ENCODE measurements at places on chromosomes 5 and 9. TPM values are rescaled to one million over a fixed set of nuclear protein-coding genes. Genes with fewer than 3 reads are reported as not detected.
A peak's percentile ranks its signal among the peaks of the same experiment; 100 is the strongest.

SHOC1 gene
- polyA plus RNA-seq: not detected

OBP2A gene
- polyA plus RNA-seq: not detected

PLAA gene
- polyA plus RNA-seq: 9.1 TPM

CHSY3 gene
- 0.71 TPM for polyA plus RNA-seq

- no peak for DNase-seq
These were observed 37.0 kb upstream of the PIK3R1 start for GRCh38 chr5:68178579-68178978.

- no peak for DNase-seq
These were observed 214.9 kb upstream of the DMRT1 start for GRCh38 chr9:626596-626995.

- no peak for DNase-seq
These were observed 76.1 kb downstream of the SHB start for GRCh38 chr9:37992924-37993349.

- DNase-seq: peak; percentile 23
These were observed 56.0 kb upstream of the TPD52L3 start for GRCh38 chr9:6272229-6272598.

- no peak for DNase-seq
These were observed at the start of gene LVRN for GRCh38 chr5:115962239-115962564. Gene LVRN (plus strand): TSS chr5:115962475. CDS start chr5:115962618, 143 bp downstream.

DNA sequence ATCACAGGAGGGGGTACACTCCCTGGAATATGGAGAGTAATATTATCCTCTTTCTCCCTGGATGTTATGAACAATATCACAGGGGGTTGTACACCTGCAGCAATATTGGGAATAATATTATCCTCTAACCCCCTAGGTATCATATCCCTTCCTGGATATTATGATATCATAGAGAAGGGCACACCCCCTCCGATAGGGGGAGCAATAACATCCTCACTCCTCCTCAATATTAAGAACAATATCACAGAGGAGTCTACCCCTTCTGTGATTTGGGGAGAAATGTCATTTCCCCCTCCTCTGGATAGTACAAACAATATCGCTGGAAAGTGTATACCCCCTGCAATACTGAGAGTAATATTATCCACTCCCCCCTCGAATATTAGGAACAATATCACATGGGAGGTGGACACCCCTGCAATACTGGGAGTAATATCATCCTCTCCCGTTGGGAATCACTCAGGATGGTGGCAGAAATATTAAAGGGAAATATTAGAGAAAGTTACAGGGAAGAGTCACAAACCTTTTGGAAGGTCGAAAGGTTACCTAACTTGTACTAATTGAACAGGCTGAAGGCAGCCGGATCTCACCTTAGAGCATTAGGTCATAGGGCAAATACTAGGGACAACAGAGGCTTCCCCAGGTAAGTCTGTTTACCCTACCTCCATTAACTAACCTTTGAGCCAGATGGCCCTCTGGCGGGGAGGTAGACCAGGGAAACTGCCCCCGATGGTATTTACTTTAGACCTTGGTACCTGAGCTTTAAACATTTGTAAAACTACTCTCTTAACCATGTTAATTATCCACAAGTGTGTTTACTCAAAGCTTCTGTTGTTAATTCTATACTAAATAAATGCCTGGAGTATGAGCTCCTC lies 57.5 kb upstream of the FREM1 start:
- DNase-seq: no peak

DNA sequence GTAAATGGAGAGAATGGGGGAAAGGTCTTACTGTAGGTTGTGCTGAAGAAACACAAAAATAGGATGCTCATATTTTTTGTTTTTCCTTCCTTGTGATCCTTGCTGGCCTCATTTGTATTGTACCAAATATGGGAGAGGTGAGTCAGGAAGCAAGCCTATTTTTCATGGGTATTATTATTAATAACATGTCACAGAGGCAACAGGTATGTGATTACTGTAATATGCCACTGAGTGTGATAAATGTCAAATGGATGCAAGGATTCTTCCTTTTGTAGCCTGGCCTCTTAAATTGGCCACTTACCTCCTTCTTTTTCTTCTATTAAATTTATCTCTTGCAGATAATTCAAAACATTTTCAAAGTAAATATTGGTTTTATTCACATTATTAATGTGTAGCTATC lies 10.2 kb downstream of the LECT2 start:
- DNase-seq: no peak

- DNase-seq: no peak
These were observed 94.9 kb upstream of the RANBP3L start for GRCh38 chr5:36396640-36397039.

- DNase-seq: no peak
These were observed 1.7 kb downstream of the SLC1A3 start for GRCh38 chr5:36607838-36608783.

- DNase-seq: no peak
These were observed 44.0 kb downstream of the OTULIN start for GRCh38 chr5:14708551-14708950.

DNA sequence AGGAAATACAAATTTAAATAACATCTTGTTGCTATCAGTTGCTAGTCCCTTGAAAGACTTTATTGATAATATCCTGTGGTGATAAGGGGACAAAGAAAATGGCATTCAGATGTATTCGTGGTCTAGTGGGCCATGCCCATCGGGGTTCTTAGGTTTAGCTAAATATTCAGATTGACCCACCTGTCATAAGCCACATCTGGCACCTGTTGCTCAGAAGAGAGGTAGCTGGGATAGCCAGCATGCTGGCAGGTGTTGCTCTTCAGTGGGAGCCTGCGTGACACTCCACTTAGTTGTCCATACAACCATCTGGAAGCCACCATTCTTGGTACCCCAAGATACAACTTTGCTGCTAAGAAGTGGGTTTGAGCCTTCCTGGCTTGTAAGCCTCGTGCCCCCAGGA lies 36.7 kb downstream of the F2RL2 start:
- no peak for DNase-seq

All from heart left ventricle (tissue), 16 donors.